GM23338 (cell line): ENCODE measurements at places on chromosomes 3 and 15. TPM values are rescaled to one million over a fixed set of nuclear protein-coding genes. Genes with fewer than 3 reads are reported as not detected.

DNA sequence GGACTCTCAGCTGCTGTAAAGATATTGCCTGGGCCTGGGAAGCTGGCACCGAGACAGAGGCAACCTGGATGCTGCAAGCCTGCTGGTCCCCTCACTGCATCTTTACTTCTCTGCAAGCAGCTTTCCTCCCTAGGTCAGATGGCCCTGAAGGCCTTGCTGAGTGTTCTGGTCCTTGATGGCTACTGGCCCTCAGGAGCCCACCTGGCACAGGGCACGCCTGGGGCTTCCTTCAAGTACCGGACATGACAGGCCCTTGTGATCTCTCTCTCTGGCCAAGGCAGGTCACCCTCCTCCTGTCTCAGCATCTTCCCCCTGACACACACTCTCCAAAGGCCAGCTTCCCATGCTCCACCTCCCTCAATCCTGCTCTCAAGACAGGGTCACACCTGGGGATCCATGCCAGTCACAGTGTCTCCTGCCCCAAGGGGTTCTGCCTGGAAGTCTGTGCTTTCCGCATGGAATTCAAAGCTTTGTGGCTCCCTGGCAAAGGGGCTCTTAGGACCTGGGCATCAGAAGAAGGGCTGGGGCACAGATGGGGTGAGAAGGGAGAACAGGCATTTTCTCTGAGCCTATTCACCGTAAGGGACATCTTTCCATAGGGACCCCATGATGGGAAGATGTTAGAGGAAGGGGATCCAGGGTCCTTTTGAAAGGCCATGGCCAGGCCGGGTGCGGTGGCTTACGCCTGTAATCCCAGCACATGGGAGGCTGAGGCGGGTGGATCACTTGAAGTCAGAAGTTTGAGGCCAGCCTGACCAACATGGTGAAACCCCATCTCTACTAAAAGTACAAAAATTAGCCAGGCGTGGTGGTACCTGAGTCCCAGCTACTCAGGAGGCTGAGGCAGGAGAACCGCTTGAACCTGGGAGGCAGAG is 4.7 kb upstream of the PAQR5 start:
- DNase-seq = no peak

TGM5 gene
- total RNA-seq = not detected in 2 replicates

- no peak for DNase-seq
These were observed 28.3 kb downstream of the IGF2BP2 start for GRCh38 chr3:185796431-185797107.

GRM2 gene
- 5.1 and 5.2 TPM in 2 replicates for total RNA-seq

GRCh38 chr15:96790004-96790403 is 459.5 kb downstream of the NR2F2 start:
- no peak for DNase-seq

DNA sequence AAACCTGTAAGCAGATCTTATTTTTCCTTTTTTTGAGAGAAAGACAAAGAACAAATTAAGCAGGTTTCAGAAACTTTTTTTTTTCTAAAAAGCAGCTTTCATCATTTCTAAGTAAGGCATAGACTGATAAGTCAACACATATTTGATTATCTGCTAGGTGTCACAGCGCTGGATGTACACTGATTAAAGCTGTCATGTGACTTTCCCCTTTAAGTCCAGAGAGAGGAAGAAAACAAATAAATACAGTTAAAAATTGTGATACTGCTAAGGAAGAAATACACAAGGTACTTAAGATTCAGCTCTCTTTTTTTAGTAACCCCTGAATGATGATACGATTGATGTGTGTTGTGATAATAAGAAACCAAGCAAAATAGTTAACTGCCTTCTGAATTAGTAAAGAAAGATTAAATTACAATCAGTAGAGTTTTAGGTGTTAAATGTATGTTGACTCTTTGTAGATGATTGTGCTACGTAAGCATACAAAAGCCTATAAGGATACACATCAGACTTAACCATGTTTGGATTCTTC is 2.8 kb downstream of the GLCE start:
- no peak for DNase-seq

CEMIP gene
- total RNA-seq = 2.1 and 4.1 TPM in 2 replicates

DNA sequence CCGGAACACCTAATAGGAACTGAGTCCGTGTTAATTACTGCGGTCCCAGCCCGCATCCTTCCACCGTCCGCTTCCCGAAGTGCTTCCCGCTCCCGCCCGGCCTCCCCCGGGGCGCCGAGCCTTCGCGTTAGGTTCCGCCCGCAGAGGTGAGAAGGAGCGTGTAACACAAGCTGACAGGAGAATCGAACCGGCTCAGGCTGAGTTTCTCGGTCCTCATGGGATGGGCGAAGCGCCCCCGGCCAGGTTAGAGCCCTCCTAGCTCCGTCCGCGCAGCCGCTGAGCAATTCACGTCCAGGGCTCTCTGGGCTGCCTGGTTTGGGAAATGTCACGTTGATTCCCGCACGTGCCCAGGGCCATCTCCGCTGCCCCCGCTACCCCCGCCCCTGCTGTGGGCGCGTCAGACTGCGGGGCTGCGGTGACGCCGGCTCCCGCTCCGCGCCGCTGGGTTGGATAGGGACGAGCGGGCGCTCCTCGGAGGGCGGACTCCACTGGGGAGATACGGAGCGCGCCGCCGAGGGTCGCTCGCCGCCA is 954 bp downstream of the CLDN11 start:
- DNase-seq = peak; percentile 74

DNA sequence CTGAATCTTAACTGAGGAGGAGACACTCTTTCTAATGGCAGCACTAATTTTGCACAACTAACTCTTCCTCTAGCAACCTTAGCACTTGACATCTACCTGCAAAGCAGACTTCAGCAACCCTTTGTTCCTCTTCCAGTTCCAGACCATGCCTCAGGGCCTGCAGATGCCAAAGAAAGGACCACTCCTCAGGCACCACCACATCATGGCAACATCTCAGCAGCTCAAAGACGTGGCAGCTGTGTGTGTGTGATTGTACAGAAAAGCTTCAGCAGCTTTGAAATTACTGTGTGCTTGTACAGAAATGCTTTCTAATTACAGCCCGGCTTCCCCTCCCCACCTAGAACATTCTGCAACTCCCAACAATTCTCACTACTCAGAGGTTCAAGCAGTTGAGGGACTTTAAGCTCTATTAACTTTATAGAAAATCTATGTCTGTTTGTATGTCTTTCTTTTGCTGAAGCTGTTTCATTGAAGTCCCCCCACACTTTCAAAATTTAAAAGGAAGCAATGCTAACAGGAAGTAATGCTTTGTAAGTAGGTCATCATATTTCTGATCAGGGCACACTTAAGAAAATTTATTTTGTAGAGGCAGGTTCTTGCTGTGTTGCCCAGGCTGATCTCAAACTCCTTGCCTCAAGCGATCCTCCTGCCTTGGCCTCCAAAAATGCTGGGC is 115.2 kb downstream of the CD47 start:
- DNase-seq = no peak

- peak; percentile 99 for DNase-seq
These were observed at the start of gene CHAC1 for GRCh38 chr15:40952901-40953712. Gene CHAC1 (plus strand): TSS chr15:40953471. CDS start chr15:40953584, 113 bp downstream.
